ENCODE measurements at places on chromosomes 16 and 17.

DNA sequence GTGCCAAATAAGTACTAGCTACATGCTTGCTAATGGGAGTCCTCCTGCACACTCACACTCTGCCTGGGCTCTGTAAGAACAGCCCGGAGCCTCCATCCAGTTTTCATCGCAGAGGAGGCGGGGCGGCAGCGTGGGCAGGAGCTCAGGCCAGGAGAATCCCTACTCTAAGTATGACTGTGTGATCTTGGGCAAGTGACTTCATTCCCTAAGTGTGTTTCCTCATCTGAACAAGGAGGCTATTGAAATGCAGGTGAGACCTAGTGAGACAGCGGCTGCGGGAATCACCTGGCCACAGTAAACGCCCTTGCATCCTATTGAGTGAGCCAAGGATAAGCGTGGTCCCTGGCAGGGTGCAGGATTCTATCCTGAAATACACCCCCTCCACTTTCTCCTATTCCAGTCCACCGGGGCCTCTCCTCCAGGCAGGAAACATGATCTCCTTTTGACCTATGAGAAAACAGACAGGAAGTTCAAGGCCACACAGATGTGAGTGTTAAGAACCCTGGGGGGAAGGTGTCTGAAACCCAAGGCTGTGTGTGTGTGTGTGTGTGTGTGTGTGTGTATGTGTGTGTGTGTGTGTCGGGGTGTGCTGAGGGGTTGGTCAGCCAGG, 5.2 kb upstream of the RAI1 start:
- DNase-seq = no peak

DNA sequence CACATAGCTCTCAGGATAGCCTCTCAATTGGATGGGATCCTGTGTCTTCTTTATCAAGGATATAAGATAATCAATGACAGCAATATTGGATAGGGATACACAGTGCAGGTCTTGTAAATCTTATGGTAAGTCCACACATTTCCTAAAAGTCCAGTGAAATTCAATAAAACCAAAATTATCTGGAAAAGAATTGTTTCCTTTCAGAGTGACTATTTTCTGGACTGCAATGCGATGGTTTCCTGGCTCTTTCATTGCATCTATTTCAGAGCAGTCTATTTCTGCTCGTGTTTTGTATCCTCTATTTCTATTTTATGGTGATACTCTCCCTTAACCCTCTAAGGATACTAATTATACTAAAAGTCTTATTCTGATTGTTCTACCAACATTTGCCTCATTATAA, 24.3 kb upstream of the MON1B start:
- no peak for DNase-seq

DNA sequence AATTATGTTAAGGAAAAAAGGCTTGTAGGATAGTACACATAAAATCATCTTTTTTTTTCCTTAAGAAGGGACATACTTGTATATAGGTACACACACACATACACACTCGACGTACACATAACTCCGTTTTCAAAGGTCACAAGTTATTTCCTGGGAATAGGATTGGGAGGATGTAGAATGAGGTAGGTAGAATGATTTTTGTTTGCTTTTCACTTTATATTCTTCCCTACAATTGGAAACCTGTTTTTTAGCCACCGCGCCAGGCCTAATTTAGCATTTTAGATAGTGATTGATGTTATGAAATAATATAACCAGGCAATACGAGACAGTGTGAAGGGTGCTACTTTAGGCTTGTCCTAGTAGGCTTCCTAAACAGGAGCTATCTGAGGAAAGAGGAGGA, 1.8 kb upstream of the HAPSTR1 start:
- no peak for DNase-seq

- no peak for DNase-seq
Observed at GRCh38 chr16:8798174-8798527, 512 bp downstream of the PMM2 start.

DNA sequence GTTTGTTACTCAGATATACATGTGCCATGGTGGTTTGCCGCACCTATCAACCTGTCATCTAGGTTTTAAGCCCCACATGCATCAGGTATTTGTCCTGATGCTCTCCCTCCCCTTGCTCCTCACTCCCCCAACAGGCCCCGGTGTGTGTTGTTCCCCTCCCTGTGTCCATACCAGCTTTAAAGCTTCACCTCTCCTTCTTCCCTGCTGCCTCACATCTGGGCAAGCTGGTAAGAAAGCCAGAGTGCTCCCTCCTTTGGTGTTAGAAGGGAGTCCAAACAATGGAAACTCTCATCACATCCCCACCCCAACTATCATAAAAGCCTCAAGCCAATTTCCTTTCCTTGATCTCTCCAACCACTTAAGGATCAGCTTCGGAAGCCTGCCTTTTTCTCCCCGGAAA, 1115.6 kb upstream of the GOT2 start:
- DNase-seq = no peak

Data from D341Med (cell line).